ENCODE measurements at places on chromosomes 1 and 21.

DNA sequence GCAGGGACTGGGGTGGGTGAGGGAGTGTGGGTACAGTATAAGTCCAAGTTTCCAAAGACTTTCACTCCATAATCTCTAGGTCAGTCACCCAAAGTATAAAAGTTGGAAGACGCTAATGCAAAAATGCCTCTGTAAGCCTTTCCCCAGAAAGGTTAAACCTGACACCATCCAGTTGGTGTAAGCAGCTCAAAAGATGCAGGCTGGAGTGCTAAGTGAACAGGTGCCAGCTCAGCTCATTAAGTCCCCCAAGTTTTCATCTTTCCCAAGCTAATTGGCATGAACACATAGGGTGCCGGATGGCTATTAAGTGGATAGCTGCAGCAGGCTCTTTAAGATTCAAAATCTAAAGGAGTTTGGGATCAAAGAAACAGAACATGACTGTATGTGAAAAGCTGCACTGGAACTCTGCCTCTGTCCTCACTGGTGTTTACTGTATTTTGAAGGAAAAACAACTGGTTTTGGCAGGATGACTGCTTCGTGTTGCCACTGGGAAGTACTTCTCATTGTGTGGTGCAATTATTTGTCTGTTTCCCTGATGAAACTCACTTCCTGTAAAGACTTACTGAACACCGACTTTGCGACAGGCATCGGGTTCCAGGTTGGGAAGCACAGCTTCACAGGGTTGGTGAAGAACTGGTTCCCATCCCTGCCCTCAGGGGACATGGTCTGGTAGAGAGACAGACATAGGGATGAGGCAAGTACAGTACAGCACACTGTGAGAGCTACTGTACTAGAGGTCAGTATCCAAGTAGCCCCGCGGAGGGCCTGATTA lies 152.7 kb downstream of the DAB1 start:
- DNase-seq, result no peak

DNA sequence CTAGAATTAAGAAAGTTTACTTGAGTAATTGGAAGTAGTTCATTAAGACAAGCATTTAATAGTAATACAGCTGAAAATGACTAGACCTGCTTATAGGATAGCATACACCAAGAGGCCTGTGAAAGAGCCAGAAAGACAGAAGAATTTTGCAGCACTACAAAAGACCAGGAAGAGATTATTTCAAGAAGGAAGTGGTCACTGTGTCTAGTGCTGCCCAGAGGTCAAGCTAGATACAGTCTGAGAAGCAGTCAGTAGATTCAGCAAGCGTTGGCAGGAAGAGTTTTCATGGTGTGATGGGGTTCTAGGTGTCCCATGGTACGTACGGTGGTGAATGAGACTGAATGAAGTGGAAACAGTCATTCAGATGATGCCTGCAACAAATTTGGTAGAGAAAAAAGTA lies 31.5 kb downstream of the RGS8 start:
- no peak for DNase-seq

- no peak for DNase-seq
Measured at GRCh38 chr1:159889821-159890252, 10.1 kb downstream of the CFAP45 start.

- no peak for DNase-seq
Measured at GRCh38 chr1:11354893-11355553, 82.0 kb downstream of the UBIAD1 start.

- DNase-seq, result no peak
Measured at GRCh38 chr1:207904391-207904790, 6.5 kb downstream of the CD34 start.

DNA sequence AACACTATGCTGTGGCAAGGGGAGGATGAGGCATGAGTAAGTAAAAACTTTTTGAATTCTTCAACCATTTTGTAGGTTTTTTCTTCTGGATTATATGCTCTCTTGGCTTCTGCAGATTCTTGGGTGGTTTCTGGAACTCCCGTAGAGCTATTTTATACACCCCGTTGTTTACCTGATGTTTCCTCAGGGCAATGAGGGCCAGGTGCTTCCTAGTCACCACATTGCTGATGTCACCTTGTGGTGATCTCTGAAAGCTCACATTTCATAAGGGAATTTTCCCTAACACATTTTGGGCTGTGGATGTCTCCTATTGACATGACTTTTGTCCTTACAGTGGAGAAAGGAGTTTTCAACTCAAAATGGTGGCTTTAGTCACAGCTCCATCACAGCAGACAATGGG lies 356.6 kb downstream of the PLA2G4A start:
- DNase-seq, result no peak

DNA sequence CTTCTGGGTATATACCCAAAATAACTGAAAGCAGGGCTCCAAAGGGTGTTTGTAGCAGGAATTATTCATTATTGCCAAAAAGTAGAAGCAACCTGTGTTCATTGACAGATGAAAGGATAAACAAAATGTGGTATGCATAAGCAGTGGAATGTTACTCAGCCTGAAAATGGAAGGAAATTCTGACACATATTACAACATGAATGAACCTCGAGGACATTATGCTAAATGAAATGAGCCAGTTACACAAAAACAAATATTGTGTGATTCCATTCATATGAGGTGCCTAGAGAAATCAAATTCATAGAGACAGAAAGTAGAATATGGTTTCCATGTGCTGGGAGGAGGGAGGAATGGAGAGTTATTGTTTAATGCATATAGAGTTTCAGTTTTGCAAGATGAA lies 86.3 kb upstream of the ARTN start:
- no peak for DNase-seq

- no peak for DNase-seq
Measured at GRCh38 chr1:204769997-204770396, 84.5 kb upstream of the LRRN2 start.
